Substantia nigra (tissue), 51 donors: ENCODE measurements at places on chromosomes 7 and 10.

DNA sequence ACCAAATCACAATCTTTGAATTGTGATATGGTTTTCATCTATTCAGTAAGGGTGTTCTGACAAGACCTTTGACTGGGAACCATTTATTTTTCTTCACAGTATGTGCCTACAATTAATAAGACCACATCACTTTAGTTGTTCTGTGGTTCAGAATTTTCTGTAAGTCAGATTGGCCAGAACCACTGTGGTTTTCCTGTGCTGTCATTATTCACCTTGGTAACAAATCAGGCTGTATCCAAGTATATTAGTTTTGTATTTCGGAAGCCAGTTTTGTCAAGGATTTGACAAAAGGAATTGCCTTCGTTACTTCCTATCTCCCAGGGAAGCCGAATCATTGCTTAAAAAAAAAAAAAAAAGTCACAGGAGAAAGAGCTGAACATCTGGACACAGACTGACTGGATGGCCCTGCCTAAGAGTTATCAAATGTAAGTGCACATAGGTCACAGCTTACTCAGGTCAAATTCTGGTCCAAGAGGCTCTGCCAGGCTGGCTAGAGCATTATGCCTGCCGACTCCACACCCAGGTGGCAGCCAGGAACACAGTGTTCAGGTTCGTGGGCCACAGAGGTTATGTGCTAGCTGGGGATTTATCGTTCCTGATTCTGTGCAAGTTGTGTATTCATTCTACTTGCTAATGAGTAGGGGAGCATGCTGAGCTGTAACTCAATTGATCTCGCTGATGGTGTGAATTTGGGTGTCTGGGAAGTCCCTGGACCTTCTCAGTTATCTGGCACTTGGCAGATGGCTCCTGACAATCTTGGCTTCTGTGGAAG, 175.3 kb downstream of the JAZF1 start:
- no peak for DNase-seq

DNA sequence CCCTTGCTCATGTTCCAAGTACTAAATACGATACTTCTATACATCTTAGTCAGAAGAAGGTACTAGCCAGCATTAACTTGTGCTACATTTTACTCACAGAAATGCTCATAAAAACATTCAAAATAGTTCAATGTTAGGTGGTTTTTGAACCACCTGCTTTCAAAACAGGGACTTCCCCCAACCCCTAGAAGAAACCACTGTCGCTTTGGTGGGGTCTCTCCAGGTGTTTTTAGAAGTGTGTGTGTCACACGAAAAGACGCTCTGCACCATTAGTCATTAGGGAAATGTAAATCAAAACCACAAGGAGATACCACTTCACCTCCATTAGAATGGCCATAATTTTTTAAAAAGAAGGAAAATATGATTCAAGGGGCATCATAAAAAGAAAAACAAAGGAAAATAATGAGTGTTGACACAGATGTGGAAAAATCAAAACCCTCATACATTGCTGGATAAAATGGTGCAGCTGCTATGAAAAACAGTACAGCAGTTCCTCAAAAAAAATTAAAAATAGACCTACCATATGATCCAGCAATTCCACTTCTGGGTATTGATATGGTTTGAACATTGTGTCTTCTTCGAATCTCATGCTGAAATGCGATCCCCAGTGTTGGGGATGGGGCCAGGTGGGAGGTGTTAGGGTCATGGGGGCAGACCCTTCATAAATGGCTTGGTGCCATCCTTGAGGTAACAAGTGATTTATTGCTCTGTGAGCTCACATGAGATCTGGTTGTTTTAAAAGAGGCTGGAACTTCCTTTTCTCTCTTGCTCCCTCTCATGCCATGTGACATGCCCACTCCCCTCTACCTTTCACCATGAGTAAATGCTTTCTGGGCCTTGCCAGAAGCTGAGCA, 74.2 kb downstream of the MALSU1 start:
- no peak for DNase-seq

GRCh38 chr7:38310591-38311101, 37.2 kb upstream of the TARP start:
- DNase-seq = no peak

DNA sequence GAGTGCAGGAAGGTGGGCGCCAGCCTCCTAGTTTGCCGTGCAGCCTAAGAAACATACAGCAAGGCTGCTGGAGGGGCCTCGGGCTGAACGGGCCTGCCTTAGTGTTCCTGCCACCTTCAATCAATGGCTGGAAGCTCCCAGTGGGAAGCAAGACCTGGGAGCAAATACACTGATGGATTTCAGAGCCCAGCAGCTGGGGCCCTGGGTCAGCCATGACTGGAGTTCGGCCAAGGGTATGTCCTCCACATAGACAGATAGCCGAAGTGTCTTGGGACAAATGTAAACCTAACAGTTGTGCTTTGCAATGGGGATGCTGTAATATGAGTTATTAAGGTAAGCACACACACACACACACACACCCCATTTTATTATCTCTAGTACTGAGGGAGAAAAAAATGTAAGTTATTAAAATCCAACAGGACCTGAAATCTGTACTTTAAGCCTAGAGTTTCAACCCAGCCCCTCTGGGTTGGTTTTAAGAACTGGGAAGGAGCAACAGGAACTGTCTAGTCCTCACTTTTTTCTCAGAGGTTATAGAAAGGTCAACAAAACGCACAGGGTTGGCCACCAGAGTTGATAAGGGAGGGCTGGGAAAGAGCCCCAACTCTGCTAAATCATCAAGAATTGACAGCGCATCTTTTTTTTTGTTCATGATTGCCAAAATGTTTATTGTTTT, 50.0 kb upstream of the CELF2 start:
- no peak for DNase-seq

DNA sequence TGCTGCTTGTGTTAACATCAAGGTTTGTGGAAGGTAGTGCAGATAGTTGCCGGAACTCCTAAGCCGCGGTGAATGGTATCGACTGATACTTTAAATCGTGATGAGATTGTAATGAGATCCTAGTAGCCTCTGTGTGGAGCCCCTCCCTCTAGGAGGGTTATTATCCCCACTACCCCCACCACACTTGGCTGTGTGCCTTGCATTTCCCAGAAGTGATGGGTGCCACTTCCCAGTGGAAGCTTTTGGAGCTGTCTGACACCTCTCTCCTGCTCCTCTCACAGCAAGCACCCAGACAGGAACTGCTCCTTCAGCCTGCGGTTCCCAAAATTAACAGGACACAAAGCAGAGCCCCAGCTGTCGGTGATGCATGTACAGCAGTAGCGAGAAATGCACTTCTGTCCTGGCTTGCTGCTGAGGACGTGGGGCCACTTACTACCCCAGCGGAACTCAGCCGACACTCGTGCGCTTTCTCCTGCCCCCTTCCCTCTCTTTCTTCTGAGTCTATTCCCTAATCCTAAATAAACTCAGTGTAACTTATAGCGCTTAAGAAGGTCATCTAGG, 52.5 kb downstream of the PRKAG2 start:
- DNase-seq = no peak

DNA sequence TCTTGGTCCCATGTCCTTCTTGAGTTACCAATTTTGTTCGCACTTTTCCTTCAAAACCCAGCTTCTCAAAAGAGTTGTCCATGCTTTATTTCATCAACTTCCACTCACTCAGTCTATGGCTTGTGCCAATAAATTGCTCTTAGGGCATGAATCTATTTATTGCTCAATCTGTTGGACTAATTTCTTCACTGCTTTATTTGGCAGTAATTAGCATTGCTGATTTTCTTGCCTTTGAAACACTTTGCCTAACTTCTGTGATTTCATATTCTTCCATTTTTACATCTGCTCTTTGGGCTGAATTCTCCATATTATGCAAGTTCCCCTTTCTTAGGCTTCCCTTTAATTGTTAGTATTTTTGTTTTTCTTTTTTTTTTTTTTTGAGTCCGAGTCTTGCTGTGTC, 16.8 kb downstream of the DLD start:
- no peak for DNase-seq

DNA sequence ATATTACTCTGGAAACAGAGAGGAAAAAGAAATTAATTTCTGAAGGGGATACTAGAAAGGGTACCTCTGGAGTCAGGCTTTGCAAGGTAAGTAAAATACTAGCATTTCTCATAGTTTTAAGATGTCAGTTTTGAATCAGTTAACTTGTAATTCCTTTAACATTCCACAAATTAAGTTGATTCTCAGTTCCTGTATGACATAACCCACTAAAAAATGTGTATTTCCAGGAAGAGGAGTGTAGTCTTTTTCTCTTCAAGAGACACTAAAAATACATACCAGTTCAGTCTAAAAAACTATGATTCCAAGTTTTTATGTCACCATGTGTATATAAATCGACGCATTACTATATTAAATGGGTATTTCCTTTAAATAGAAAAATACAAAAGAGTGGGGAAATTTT, 113.2 kb downstream of the CDK6 start:
- no peak for DNase-seq

- no peak for DNase-seq
These were observed 54.9 kb downstream of the PDGFA start for GRCh38 chr7:464454-465401.

DNA sequence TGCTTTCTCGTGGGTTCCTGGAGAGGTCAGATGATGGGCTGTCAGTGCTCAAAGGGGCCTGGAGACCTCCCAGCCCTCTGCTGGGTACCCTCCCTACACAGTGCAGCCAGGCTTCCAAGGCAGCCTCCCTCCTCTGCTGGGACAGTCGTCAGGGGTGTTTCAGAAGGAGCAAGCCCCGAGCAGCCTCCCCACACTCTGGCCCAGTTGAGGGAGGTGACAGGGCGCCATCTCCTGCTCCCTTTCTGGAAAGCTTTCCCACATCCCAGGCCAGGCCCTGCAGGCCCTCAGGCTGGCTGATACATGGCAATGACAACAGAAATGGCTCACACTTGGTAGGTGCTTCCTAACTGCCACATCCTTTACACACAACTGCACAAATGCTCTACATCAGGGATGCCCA, 32.1 kb downstream of the KCNMA1 start:
- no peak for DNase-seq

DNA sequence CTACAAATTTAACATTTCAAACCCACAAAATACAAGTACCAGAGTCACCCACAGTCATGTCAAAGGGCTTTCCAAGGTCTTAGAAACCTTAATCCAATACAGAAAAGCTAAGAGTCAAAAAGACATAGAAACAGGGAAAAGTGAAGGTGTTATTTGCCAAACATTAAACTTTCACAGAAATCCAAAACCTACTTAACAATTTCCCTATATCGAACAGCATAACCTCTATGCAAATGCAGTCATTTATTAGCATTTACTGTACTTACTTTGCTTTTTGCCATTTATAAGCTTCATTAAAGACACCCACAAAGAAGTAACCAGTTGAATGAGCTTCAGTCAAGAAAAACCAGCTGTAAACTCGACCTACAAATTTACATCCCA, 1.6 kb downstream of the PANK1 start:
- DNase-seq = no peak

GRCh38 chr10:13693783-13694700, 107.3 kb downstream of the PRPF18 start:
- no peak for DNase-seq

GRCh38 chr10:112278871-112279270, 4.3 kb upstream of the TECTB start:
- no peak for DNase-seq

GRCh38 chr7:157670490-157671357, 333.9 kb downstream of the DNAJB6 start:
- DNase-seq = no peak

GRCh38 chr7:148626828-148627227, 36.3 kb downstream of the C7orf33 start:
- DNase-seq = no peak

DNA sequence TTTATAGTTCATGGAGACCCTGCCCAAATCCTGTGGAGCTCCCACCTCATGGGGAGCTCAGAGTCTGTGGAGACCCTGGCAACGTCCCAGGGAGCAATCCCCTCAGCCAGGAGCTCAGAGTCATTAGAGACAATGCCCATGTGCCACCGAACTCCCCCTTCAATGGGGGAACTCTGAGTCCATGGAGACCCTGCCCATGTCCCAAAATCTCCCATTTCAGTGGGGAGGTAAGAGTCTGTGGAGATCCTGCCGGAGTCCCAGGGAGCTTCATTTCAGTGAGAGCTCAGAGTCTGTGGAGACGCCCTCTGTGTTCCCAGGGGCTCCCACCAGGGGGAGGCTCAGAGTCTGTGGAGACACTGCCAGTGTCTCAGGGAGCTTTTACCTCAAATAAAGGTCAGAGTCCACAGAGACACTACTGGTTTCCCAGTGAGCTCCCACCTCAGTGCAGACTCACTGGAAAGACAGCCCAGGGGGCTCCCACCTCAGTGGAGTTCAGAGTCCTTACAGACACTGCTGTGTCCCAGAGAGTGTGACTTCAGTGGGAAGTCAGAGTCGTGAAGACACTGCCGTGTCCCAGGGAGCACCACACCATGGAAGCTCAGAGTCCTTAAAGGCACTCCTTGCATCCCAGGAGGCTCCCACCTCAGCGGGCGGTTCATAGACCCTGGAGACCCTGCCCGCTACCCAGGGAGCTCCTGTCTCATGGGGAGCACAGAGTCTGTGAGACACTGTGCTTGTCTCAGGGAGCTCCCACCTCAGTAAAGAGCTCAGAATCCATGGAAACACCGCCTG, 5.0 kb downstream of the MYO1G start:
- no peak for DNase-seq

- no peak for DNase-seq
These were observed 20.0 kb downstream of the LRRD1 start for GRCh38 chr7:92158660-92159575.

- DNase-seq = no peak
These were observed 35.0 kb upstream of the SRI start for GRCh38 chr7:88254721-88255424.

DNA sequence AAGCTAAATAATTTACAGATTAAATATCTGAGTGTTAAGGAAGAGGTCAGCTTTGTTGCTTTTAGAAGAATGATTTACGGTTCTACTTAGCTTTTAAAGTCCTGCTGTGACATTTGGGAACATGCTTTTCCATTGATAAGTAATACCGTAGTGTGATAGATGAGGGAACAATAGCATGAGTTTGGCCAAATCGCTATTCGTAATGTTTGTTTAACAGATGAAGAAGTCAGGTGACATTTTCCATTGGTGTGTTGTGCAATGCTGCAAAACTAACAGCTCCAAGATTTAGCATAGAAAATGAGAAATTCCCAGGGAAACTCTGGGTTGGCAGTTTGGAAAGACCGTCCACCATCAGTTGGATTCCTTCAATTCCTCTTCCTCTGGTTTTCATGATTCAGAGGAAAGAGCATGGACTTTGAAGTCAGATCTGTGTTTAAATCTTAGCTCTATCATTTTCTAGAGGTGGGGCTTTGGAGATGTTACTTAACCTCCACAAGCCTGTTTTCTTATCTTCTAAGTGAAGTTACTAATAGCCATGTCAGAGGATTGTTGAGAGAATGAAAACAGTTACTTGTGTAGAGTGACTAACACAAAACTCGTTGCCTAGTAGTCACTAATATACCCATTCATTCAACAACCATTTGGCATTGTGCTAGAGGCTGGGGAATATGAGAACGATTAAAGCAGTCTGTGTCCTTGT, 140.4 kb upstream of the BMPER start:
- no peak for DNase-seq
